ENCODE measurements at places on chromosomes 1 and 21. TPM values are rescaled to one million over a fixed set of nuclear protein-coding genes. Genes with fewer than 3 reads are reported as not detected.

The KAZN gene
- total RNA-seq = 23.6 TPM

The EPHX1 gene
- total RNA-seq = 57.6 TPM

The PPFIA4 gene
- total RNA-seq = 10.0 TPM

The CNR2 gene
- total RNA-seq = under 0.01 TPM

The NBPF20 gene
- 2.1 TPM for total RNA-seq
